ENCODE measurements at places on chromosomes 4 and X.

- no peak for DNase-seq
These were observed 48.3 kb upstream of the GPR174 start for GRCh38 chrX:79096145-79096556.

GRCh38 chrX:67654301-67654700 lies 110.5 kb downstream of the AR start:
- DNase-seq: no peak

- no peak for DNase-seq
These were observed 315.8 kb downstream of the RPA4 start for GRCh38 chrX:97199501-97199900.

- no peak for DNase-seq
These were observed 50.3 kb downstream of the FGFRL1 start for GRCh38 chr4:1061760-1062159.

GRCh38 chrX:143437439-143437838 lies 79.8 kb downstream of the SPANXN3 start:
- no peak for DNase-seq

GRCh38 chr4:151169900-151170299 lies 70.5 kb downstream of the RPS3A start:
- DNase-seq: no peak

DNA sequence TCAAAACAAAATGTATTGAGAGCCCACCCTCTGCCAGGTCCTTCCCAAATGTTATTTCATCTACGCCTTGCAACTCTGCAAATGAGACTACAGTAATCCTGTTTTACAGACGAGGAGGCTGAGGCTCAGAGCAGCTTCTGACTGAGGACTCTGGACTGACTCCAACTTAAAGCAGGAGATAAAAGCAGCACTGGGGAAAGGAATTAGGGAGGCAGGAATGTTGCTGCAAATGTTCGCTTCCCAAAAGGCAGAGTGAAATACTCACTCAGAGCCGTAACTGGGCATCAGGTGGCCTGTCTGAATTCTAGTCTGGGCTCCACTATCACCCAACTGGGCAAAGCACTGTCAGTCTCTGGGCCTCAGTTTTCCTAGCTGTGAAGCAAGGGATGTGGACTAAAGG lies 94.7 kb upstream of the SRD5A3 start:
- no peak for DNase-seq

- DNase-seq: no peak
These were observed 260.2 kb upstream of the CPEB2 start for GRCh38 chr4:14742054-14742453.

DNA sequence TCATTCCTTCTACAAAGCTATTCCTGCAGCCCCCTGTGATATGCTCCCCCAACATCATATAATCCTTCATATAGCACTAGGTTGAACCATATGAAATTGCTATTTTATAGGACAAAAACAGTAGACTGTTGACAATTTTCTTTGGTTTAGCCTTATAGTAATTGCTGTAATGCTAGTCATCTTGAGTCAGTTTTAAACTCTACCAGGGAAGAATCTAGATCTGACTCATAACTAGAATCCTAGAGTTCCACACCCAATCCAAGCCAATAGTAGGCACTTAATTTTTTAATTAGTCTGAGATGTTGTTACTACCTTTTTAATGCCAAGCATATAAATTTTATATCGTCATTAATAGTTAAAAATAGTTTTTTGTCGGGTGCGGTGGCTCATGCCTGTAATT lies 136.8 kb downstream of the CHRNA9 start:
- no peak for DNase-seq

DNA sequence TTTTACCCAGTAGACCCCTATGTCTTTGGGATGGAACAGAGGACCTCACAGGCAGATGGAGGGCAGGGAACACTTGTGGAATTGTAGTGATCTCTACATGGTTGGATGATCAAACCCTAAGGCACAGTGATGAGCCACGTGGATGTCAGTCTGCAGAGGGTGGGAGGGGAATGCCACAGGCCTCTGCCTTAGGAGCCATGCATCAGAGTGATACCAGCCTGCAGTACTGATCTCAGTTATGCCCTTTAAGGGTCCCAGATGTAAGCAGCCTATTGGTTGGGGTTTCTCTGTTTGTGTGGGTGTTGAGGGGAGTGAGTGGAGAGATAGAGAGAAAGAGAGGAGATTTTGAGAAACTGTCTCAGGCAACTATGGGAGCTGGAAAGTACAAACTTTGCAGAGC lies 39.9 kb upstream of the XAGE1B start:
- DNase-seq: no peak

GRCh38 chr4:92317047-92317446 lies 13.3 kb downstream of the GRID2 start:
- DNase-seq: no peak

- DNase-seq: no peak
These were observed 7.0 kb downstream of the FGFRL1 start for GRCh38 chr4:1018147-1019020.

DNA sequence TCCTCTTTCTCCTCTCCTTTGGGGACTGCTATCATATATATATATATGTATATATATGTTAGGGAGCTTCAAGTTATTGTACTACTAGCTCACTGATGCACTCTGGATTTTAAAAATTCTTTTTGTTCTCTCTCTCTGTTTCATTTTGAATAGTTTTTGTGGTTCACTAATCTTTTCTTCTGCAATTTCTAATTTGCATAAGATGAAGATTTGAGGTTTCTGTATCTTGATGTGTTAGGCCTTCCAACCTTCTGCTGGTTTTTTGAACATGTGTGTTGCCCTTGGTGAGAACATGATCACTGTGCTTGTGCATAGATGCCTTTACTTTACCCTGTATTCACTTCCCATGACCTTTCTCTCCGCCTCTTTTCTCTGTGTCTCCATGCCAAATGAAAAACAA lies 7.8 kb upstream of the ZNF718 start:
- DNase-seq: no peak

DNA sequence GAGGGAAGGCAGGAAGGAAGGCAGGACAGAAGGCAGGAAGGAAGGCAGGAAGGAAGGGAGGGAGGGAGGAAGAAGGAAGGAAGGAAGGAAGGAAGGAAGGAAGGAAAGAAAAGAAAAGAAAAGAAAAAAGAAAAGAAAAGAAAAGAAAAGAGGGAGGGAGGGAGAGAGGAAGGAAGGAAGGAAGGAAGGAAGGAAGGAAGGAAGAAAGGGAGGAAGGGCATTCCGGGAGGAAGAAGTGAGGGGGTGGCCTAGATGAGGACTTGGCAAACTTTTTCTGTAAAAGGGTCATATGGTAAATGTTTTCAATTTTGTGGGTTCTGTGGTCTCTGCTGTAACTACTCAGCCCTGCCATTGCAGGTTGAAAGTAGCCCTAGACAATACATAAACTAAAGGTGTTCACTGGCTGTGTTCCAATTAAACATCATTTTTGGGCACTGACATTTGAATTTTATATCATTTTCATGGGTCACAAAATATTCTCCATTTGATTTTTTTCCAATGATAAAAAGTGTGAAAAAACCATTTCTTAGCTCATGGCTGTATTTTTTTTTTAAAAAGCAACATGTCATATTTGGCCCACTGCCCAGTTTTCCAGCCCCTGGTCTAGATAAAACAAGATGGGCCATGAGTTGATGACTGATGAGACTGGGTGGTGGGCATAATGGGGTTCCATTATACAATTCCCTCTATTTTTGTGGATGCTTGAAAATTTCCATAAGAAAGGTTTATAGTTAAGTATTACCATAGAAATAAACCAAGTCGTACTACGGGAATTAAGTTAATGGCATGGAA lies 3.1 kb downstream of the ZNF630 start:
- no peak for DNase-seq

DNA sequence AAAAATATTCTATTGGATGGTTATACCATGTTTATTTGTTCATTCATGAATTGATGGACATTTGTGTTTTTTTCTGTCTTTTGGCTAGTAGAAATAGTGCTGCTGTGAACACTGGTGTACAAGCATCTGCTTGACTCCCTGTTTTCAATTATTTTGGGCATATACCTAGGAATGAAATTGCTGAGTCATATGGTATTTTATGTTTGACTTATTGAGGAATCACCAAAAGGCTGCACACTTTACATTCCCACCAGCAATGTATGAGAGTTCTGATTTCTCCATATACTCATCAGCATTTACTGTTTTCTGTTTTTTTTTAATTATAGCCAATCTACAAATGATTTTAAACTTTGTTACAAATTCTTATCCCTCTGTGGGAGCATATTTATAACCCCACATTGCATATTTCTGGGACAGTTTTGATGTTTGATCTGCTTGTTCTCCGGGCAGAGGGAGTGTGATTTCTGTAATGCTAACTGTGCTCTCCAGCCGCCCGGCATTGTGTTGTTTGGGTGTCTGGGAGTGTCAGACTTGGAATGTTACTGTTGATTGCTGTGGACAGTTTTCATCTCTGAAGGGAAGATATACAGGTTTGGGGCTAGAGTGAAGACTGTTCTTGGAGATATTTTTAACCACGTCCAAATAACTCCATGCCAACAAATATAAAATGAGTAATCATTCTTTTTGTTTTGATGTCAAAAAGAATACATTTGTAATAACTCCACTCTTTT lies 60.5 kb upstream of the PGRMC2 start:
- DNase-seq: no peak

GRCh38 chr4:139142087-139142486 lies 34.9 kb downstream of the ELF2 start:
- no peak for DNase-seq

DNA sequence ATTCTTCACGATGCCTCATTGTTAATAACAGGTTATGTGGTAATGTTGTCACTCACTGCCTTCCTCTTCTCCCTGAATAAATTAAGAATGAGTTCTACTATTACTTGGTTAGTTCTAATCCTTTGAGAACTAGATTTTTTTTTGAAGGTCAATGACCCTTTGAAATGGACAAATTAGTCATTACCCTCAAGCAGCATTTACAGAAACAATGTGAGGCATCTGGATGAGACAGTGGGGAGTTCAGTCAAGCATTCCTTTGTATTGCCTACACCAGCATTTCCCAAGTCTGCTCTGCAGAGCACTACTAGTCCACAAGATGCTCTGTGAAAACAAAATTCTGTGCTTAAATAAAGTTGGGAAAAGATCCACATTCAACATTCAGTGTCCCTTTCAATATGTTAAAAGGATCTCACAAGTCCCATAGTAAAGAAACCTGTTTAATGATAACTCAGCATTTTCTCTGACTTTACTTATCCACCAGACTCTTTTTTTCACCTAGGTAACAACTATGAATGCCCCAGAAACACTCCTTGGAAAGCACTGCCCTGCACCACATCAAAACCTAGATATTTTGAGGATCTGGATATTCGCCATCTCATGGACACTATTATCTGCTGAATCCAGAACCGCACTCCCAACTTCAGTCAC lies 60.6 kb downstream of the CHRDL1 start:
- no peak for DNase-seq

DNA sequence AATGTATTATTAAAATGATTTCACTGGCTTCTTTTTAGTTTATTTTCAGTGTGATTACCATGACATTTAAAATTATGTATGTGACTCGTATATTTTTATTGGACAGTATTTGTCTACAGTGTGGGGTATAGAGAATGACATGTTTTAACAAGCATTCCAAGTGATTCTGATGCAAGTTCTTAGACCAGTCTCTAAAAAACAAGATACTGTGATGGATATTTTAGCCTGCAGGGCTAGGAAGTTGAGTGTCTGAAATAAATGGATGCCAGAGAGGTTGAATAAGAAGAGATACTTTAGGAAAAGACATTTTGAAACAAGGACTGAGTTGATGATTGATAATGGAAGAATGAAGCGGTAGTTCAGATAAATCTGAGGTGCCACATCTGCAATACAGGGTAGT lies 3.5 kb upstream of the MAD2L1 start:
- DNase-seq: no peak

GRCh38 chr4:66556651-66557278 lies 886.5 kb upstream of the EPHA5 start:
- no peak for DNase-seq

DNA sequence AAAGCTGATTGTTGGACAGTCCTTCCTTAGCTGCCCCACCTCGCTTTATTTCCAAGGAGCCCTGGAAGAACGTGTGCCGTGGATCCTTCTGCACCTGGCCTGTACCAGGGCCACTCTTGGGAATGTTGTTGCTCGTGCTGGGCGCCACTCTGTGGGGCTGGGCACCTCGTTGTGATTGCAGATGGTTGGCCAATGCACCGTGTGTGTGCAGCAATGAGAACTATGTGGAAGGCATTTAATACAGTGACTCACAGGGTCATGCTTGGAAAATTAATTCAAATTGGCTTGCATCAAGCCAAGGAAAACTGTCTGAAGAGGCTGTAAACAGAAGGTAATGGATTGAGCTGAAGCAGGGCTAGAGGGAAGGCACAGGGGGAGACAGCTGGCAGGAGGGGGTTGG lies 37.0 kb upstream of the CD99L2 start:
- no peak for DNase-seq

- DNase-seq: no peak
These were observed 369.6 kb downstream of the NAF1 start for GRCh38 chr4:162797108-162797507.

- DNase-seq: no peak
These were observed 882.7 kb upstream of the PCDH10 start for GRCh38 chr4:132266374-132266773.

DNA sequence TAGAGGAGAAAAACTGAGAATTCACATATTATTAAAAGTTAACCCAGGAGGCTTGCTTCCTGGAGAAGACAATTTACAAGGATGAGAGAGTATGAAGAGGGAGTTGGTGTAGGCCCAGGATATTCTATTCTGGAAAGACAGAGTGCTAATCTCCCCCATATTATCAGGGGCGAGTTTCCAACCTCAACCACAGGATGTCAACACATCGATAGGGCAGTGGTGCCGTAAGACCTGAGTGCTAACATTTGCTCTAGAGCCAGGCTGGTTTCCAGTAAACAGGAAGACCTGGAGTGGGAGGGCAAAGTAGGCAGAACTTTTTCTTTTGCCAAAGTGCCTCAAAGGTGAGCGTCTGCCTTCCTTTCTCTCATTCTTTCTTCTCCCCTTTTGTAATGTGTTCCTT lies 2.8 kb upstream of the AWAT1 start:
- DNase-seq: no peak

GRCh38 chrX:40167850-40168479 lies 70.2 kb upstream of the BCOR start:
- DNase-seq: no peak

DNA sequence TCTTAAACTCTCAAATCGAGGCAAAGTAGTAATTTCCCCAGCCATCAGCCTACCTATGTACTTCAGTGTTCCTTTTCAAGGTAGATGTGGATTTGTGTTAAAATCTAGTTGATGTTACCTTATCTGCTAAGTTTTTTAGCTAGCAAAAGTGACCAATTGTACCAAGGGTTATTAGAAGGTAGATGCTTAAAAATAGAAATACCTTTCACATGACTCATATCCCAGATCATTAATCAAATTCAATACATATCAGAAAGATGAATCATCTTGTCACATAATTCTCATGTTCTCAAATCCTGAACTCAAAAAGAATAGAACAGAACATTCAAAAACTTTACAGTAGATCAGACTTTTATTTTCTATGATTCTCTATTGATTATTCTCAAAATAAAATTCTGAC lies 3.5 kb downstream of the ENAM start:
- DNase-seq: no peak

Measured in HL-60 (cell line).